ENCODE measurements at places on chromosomes 5 and 9. TPM values are rescaled to one million over a fixed set of nuclear protein-coding genes. Genes with fewer than 3 reads are reported as not detected.

Gene FER
- total RNA-seq = 10.3 TPM

Gene LOX
- total RNA-seq = not detected

Gene LMX1B
- not detected for total RNA-seq

Gene TMED7
- 48.5 TPM for total RNA-seq

Gene YIPF5
- total RNA-seq = 41.2 TPM

Gene SPAAR
- total RNA-seq = not detected

Gene CKMT2
- not detected for total RNA-seq

Gene FBP2
- not detected for total RNA-seq

Gene PFN3
- not detected for total RNA-seq

Gene RFESD
- total RNA-seq = 5.1 TPM

Gene PCDHGA9
- total RNA-seq = not detected

Gene C5orf63
- total RNA-seq = 9.2 TPM

Gene GPX3
- total RNA-seq = not detected

Measured in activated CD8-positive, alpha-beta memory T cell treated with anti-CD3 and anti-CD28 coated beads for 36 hours (primary cell).